ENCODE measurements at places on chromosomes 3 and 15.
A peak's percentile ranks its signal among the peaks of the same experiment; 100 is the strongest.

DNA sequence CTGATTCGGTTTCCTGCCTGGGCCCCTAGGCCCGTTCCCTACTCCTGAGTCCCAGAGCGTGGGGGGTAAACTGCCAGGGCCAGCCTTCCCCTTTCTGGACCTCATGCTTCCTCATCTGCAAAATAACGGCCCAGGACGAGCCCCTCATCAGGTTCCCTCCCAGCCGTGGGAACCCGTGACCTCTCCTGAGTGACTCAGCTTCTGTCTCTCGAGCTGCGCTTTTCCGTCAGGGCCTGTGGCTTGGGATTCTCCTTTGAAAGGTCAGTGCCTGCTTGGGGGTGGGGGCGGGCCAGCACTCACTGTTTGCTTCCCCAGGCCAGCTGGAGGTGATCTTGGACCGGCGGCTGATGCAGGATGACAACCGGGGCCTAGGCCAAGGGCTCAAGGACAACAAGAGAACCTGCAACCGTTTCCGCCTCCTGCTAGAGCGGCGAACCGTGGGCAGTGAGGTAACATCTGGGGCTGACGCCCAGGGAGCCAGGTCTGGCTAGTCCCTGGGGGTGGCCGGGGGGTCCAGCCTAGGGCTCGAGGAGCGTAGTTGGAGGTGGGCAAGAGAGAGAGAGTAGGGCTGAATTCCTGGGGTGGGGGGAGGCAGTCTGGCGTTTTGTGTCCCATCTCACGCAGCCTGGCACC lies 12.8 kb downstream of the MAN2A2 start:
- no peak for DNase-seq

- DNase-seq: no peak
Observed at GRCh38 chr3:12302564-12302963, 13.7 kb downstream of the PPARG start.

- peak; percentile 65 for DNase-seq
Observed at GRCh38 chr3:125054449-125055329, 1.1 kb downstream of the HEG1 start.

DNA sequence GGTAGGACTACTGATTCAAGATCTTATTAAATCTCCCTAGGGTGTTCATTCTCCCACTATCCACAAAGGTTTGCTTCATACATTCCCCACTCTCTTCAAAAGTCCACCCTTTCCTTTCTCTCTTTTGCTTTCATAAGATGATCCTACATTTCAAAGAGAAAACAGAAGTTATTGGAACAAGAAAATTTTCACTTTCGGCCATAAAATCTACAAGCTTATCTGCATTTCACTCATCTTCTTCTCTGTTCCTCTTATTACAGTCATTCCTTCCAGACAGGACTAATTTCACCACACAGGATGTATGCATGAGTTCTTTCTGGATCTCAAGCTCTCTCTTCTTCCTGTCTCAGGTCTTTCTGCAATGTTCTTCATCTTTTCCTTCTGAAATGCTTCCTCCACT lies 238.7 kb downstream of the ISL2 start:
- no peak for DNase-seq

DNA sequence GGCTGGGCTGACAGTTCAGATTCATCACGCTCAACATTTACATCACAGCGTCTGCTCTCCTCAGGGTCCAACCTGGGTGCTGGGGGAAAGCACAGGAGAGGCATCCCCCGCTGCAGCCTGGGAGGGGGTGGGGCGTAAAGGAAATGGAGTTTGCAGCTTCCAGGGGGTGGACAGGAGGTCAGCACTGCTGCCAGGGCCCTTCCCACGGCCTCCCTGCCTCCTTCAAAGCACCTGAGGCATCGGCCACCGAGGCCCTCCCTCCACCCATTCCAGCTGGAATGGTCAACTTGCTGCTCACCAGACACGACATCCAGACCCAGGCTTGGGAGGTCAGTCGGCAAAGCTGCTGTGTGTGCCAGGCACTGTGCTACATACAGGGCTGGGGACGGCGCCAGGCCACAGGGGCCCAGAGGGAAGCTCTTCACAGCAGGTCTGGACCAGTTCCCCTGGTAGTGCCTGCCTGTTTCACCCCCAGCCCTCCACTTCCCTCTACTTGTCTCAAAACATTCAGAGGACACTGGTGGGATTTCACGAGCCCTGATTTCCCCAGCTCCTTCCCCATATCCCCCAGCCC lies 120.7 kb downstream of the ANP32A start:
- no peak for DNase-seq

DNA sequence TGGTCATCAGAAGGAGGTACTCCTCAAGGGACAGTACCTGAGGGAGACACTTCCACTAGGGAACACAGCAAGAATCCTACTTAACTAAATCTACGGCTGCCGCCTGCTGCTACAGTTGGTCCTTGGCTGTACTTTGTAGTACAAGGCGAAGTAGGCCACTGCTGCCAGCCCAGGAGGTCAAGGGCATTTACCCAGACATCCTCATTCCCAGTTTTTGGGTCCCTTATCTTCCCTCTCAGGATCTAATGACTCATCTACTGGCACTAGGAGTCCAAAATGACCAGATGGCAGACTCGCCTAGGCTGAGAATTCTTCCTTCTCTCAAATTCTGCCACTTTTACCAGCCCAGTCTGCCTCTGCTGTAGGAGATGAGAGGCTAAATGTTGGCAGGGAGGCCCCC lies 27.1 kb upstream of the LAMP3 start:
- no peak for DNase-seq
